ENCODE measurements at places on chromosomes 6 and 20. TPM values are rescaled to one million over a fixed set of nuclear protein-coding genes. Genes with fewer than 3 reads are reported as not detected.

The PANK2 gene
- total RNA-seq: 53.6 TPM

The TRIM40 gene
- 10.9 TPM for total RNA-seq

The PPIL6 gene
- total RNA-seq: not detected

The PAQR8 gene
- total RNA-seq: 9.1 TPM

The COL20A1 gene
- total RNA-seq: not detected

The YWHAB gene
- 174 TPM for total RNA-seq

The PGC gene
- total RNA-seq: not detected

The CDSN gene
- total RNA-seq: 0.54 TPM

The UST gene
- 3.2 TPM for total RNA-seq

The AGER gene
- 12.4 TPM for total RNA-seq

The GPX5 gene
- total RNA-seq: not detected

The SRMS gene
- total RNA-seq: not detected

The CAP2 gene
- 2.3 TPM for total RNA-seq

The SPATS1 gene
- not detected for total RNA-seq

The GHRH gene
- total RNA-seq: not detected

The SAMD3 gene
- not detected for total RNA-seq

The ZC3H12D gene
- total RNA-seq: 7.8 TPM

The NKX2-2 gene
- 3.4 TPM for total RNA-seq

The VGLL2 gene
- total RNA-seq: not detected

The NHLRC1 gene
- total RNA-seq: 3.1 TPM

The CUL9 gene
- total RNA-seq: 97.7 TPM

The ABCC10 gene
- 64.2 TPM for total RNA-seq

The KCNB1 gene
- 0.40 TPM for total RNA-seq

The RHAG gene
- not detected for total RNA-seq

The BLCAP gene
- 129 TPM for total RNA-seq

The FOXC1 gene
- 3.3 TPM for total RNA-seq

Measured in Peyer's patch (tissue), 4 donors.